Stimulated activated CD4-positive, alpha-beta T cell treated with anti-CD3 and anti-CD28 coated beads, Interleukin-12 subunit alpha, Interleukin-12 subunit beta, amount 100 ng/mL, for 4 hours (primary cell): ENCODE measurements at places on chromosomes 7 and 10.

DNA sequence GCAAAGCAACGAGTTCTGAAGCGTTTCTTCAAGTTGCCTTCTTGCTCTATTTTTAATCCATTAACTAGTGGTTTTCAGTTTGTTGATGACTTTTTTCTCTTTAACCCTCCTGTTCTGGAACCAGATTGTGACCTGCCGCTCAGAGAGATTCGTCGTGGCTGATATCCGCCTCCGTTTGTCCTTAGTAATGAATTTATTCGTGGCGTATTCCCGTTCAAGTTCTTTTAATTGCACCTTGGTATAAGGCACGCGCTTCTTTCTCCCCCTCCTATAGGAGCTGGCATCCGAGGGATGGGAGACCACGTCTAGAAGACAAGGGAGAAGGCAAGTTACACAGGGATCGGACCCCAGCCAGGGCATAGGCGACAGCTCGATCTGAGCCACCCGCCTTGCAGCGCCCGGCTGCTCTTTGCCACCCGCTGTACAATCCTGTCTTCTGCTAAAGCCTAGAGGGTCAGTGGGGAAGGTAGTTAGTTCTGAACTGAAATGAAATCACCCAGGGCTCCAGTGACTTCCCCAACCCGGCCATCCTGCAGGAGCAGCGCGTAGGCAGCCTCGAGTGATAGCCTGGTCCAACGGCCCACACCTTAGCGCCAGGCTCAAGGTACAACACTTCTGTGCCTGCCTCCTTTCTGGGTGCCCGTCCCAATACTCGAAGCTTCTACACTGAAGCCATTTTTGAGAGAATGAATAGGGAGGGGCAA, 1.6 kb downstream of the HOXA13 start:
- DNase-seq = no peak

- no peak for DNase-seq
These were observed 55.4 kb downstream of the CACNA2D1 start for GRCh38 chr7:82388138-82388537.

DNA sequence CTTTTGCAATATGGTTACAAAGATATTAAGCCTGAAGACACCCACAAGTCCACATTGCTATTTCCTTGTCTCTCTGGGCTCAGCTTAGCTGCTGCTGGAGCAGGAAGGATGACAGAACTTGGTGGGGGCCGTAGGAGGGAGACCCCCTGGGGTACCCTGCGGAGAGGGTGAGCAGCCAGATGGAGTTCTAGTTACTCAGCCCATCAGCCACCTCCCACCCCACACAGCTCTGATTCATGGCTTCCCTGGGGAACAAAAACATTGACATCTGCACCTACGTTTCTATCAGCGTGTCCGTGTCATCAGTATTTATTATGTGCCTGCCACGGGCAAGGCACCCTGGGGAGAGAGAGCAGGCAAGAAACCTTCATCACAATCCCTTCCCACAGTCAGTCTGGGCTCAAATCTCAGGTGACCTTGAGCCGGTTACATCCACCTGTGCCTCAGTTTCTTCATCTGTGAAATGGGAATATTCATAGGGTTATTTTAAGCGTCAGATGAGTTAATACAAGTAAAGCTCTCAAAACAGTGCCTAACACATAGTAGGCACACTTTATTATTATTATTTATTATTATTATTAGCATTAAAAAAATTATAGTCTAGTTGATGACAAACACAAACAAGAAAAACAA, 131.5 kb downstream of the C10orf105 start:
- no peak for DNase-seq

DNA sequence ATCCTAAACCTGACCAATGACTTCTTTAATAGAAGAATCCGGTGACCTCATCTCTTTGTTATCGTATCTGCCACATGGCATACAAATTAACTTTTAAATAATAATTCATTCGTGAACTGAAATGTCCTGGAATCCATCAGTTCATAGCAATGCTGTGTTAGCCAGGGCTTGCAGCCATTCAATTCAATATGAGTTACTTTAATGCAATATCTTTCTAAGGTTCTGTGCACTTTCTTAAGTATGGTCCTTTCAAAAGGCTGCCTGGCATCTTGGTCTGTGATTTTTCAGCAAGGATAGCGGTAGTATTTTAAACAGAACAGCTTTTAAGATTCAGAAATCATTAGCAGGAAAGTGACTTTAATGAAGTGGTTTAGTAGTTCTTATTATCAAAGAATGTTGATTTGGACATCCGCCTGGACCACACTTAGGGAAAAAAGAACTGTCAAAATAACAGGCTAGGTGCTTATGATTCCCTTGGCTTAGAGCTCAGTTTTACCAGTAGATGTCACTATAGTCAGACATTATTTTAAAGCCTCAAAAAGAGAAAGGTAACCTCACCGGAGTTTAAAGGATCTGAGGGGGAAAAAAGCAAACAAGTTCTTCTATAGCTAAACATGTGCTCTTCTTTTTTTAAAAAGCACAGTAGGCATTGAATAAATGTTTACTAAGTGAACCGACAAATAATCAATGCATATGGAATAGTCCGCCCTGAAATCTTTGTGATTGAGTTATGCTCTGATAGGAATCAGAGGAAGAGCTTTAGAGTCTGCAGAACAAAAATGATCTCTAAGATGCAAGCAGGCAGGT, 22.7 kb downstream of the SLC35G1 start:
- no peak for DNase-seq

DNA sequence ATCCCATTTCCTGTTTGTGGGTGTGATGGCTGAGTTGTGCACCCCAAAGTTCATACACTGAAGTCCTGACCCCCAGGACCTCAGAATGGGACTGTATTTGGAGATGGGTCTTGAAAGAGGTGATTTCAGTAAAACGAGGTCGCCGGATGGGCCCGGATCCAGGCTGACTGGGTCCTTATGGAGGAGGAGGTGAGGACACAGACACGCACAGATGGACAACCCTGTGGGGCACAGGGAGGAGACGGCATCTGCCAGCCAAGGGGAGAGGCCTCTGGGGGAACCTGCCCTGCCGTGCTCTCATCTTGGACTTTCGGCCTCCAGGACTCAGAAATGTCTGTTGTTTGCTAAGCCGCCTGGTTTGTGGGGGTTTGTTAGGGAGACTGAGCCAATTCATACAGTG, 61.1 kb downstream of the PTPRN2 start:
- no peak for DNase-seq

GRCh38 chr7:130959743-130960207, 225.8 kb upstream of the KLF14 start:
- no peak for DNase-seq

- DNase-seq = no peak
These were observed 43.0 kb upstream of the COL1A2 start for GRCh38 chr7:94351703-94352102.
